Pancreas (tissue), 10 donors: ENCODE measurements at places on chromosomes 16 and 17. TPM values are rescaled to one million over a fixed set of nuclear protein-coding genes. Genes with fewer than 3 reads are reported as not detected.
A peak's percentile ranks its signal among the peaks of the same experiment; 100 is the strongest.

DNA sequence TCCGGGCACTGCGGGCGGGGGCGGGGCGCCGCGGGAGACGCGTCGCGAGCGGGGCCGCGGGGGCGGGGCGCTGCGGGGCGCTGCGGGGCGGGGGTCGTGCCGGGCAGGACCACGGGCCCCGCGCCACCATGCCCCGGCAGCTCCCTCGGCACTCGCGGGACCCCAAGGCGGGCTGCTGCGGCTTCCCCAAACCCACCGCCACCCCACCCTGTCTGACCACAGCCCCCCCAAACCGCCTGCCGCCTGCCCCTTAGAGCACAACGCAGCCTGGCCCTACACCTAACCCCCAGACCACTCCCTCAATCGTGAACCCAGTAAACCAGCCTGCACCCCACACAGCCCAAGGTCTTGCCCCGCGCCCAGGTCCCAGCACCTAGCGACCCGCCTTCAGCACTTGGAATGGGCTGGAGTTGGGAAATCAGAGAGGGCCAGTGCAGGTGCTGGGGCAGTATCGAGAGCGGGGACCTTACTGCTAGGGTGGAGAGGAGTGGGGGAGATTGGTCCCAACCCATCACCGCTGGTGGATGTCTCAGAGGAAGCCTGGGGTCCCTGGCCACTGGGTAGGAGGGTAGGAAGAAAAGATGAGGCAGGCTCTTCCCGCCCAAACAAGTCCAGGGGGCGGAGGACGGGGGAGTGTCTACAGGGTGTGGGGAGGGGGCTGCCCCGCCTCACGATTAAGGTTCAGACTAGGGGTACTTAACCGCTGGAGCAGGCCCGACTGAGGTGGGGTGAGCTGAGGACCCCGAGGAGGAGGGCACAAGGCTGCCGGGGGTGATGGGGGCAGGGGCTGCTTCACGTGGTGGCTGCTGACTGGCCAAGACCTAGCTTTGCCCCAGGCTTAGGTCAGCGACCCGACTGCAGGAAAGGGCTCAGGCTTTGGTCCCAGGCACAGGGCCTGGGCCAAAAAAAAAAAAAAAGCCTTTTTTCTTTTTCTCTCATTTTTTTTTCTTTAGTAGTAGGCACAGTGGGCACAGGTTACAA lies 539 bp upstream of the VAMP2 start:
- peaks cover 17% of the 10 kb centered on the region for H3K4me1 ChIP-seq
- no peak for DNase-seq
- H3K27ac ChIP-seq, result peak overlapping the region; percentile 82
- H3K4me3 ChIP-seq, result peak overlapping the region; percentile 99

GRCh38 chr16:57867000-57867561 lies 64.8 kb upstream of the KIFC3 start:
- no peaks in the 10 kb centered on the region for H3K4me1 ChIP-seq
- no peak for DNase-seq
- H3K36me3 ChIP-seq, result no peaks in the 10 kb centered on the region
- H3K27me3 ChIP-seq, result no peaks in the 10 kb centered on the region
- H3K4me3 ChIP-seq, result no peak overlapping the region

- no peaks in the 10 kb centered on the region for H3K36me3 ChIP-seq
- no peak for DNase-seq
- H3K4me1 ChIP-seq, result no peaks in the 10 kb centered on the region
Observed at GRCh38 chr17:15398291-15398690, 56.9 kb upstream of the TEKT3 start.

GRCh38 chr16:64437706-64438324 lies 684.0 kb downstream of the CDH11 start:
- no peaks in the 10 kb centered on the region for H3K27me3 ChIP-seq
- no peak for DNase-seq
- H3K4me1 ChIP-seq, result no peaks in the 10 kb centered on the region
- H3K4me3 ChIP-seq, result no peak overlapping the region

GRCh38 chr17:59485946-59486345 lies 79.5 kb upstream of the DHX40 start:
- H3K4me1 ChIP-seq, result no peaks in the 10 kb centered on the region
- H3K36me3 ChIP-seq, result no peaks in the 10 kb centered on the region
- no peaks in the 10 kb centered on the region for H3K27me3 ChIP-seq

LRRC37A gene
- total RNA-seq, result 2.4 TPM

GRCh38 chr17:55327225-55328088 lies 62.7 kb downstream of the HLF start:
- H3K27ac ChIP-seq, result no peak overlapping the region
- H3K36me3 ChIP-seq, result no peaks in the 10 kb centered on the region
- DNase-seq, result no peak
- H3K4me1 ChIP-seq, result no peaks in the 10 kb centered on the region
- no peaks in the 10 kb centered on the region for H3K27me3 ChIP-seq
- H3K4me3 ChIP-seq, result no peak overlapping the region
